Activated CD8-positive, alpha-beta memory T cell treated with anti-CD3 and anti-CD28 coated beads, Interleukin-2, amount 50 U/mL, for 4 hours (primary cell): ENCODE measurements at places on chromosomes 5 and 9.

DNA sequence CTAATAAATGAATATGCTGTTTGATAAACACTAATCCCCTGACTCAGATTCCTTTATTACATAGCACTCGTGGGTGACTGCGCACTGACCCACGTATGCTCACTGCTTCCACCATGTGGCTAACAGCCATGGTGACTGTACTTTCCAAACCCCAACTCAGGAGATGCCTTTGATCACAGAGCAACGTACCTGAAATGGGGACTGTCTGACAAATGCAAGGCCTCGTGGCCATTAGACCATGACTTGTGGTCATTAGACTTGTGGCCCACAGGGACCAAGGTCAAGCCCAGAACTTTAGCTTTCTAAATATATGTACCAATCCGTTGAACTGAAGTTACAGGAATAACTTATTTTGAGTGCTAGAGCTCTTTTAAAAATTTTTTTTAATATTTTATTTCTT, 46.6 kb downstream of the CYFIP2 start:
- peak; percentile 63 for DNase-seq

DNA sequence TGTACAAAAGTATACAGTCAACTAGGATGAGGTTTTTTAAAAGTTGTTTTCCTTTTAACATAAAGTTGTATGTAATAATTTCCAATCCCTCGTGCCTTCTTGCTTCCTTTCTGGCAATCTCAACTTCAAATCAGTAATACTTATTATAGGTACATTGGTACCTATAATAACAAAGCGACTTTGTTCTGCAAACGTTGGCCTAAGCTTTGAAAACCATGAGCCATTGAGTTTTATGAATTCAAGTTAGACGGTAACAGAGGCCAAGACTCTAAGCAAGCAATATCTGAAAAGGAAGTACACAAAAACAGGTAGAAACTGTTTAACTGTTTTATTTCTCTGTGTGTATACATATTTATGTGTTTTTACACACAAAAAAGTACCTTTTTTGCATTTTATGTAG, 135.2 kb upstream of the GRHPR start:
- DNase-seq, result no peak

DNA sequence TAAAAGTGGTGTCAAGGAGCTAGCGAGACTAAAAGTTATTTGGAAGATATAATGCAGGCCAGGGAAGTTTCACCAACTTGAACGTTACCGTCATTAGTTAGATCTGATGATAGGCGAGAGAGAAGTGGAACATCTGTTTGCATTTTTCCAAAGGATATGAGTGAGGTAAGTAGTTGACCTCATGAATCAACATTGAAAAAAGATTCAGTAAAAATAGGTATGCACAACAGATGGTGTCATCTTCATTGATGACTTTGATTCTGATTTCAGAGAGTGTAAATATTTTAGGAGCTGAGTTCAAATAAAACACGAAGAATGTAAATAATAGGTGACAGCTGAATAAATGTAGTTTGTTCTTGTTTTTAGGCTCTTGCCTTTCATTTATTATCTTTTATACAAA, 998.9 kb upstream of the CDH6 start:
- DNase-seq, result no peak

GRCh38 chr5:178644826-178645545, 18.1 kb upstream of the CLK4 start:
- no peak for DNase-seq

- no peak for DNase-seq
Measured at GRCh38 chr5:74864823-74865222, 1.4 kb downstream of the FAM169A start.

DNA sequence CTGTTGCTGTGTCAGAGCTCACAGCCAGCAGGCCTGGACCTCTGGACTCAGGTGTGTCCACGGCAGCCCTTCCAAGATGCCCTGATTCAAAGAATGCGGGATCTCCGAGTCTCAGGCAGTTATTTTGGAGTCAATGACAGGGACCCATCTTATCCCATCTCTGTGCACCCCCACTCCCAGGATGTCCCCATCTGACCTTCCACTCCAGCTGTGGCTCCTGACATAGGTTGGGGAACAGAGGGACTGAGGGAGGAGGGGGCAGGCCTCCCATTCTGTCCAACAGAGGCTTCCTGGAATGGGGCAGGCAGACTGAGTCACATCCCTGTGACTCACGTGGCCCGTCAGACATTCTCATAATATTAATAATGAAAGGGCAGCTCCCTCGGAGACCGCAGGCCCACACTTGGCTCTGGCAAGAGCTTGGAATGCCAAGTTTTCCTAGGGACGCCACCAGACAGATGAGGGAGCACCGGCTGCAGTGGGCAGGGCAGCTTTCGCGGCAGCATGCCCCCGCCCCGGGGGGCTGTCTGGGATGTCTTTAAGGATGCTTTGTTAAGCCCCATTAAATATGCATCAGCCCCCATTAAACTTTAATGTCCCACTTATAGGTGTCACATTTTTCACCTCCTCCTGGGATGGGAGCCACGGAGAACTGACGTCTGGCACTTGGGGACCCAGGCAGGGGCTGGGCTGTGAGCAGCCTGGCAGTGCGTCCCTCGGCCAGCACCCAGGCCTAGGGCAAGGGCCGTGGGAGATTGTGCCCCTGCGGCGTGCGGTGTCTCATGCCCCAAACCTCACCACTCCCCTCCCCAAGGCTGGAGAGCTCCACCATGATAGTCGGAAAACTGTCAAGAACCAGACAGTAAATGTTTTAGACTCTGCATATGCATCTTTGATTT, 23.6 kb upstream of the FIBCD1 start:
- no peak for DNase-seq

DNA sequence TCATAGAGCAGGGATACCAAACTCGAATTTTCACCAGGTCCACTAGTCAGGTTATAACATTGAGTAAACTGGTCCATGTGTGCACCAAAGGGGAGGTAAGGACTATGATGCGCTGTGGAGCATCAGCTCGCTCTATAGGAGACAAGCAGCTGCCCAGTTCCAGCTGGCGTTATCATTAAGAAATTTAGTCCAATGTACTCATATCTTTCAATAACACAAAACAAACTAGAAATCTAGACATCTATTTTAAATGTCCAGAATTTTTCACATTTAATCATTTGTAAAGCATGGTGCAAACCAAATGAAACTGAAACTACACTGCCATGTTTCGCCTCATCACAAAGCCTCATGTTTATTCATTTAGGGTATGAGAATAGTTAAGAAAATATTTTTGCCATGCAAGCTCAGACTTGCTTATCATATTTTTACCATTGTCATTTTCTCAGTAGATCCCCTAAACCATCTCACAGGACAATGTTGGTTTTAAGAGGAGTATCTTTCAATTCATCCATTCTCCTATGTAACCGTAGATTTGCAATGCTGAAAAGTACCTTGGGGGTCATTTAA, 50.9 kb downstream of the ZNF474 start:
- no peak for DNase-seq

GRCh38 chr5:28766565-28767158, 1728.3 kb upstream of the CDH9 start:
- DNase-seq, result no peak

DNA sequence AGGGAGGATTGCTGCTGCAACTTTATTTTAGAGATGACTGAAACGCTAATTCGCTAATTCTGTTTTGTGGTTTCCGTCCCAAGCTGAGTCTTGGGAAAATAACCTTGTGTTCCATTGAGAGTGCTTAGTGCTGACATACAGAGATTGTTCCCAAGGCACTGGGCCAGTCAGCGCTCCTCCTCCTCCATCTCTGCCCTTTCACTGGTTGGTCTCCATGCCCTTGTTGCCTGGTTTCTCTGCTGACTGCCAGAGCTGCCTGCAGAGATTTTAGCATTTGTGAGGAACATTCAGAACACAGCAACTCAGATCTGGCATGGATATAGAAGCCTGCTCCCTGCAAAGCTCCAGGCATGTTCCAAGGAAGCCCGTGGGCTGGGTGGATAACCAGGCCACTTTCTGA, 126.0 kb upstream of the IRX2 start:
- no peak for DNase-seq

GRCh38 chr5:142445266-142445665, 120.4 kb upstream of the SPRY4 start:
- DNase-seq, result no peak

DNA sequence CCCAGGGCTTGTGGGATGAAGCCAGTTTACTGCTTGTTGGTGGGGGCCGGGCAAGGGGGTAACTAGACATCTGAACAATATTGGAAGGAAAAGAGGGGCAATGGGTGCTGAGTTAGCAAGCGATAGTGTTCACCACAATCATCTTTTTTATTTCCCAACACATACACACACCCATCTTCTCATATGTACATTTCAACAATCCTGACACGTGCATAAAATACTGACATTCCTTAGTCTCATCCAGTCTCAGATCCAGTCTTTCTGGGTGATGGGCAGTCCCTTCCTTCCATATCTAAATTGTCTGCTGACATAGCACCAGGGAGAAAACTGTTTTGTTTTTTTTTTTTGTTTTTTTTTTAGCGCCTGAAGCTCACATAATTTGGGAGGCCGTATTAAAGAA, 333.6 kb upstream of the TRPC7 start:
- DNase-seq, result no peak

DNA sequence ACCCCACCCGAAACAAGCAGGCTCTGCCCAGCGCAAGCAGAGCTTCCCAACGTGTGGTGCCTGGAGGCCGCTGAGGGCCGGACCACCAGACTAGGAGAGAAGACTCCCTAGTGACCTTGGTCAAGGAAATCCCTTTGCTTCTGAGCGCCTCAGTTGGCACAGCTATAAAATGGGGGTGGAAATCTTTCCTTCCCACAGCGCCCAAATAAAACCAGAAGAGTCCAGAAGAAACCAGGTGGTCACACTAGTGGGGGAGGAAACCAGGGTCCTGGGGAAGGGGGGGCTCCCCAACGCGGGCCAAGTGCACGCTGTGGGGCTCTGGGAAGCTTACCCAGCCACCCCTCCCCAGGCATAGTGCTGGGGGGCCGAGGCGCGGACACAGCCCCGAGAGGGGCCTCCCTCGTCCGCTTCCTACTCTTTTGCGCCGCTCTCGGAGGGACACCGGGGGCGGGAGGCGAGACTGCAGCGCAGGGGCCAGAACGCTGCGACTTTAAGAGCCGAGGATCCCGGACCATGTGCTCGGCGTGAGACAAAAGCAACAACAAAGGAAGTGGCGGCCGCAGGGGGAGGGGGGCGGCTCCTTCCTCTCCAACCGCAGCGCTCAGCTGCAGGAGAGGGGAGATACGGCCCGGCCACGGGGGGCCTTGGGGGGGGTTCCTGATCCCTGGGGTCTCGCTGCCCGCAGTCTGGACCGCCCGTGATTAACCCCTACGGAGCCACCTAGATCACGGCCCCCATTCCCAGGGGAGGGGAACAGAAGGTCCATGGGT, 885 bp downstream of the RNF44 start:
- DNase-seq, result peak; percentile 80

- no peak for DNase-seq
Measured at GRCh38 chr5:92923885-92924284, 657.1 kb downstream of the NR2F1-AS1 start.

DNA sequence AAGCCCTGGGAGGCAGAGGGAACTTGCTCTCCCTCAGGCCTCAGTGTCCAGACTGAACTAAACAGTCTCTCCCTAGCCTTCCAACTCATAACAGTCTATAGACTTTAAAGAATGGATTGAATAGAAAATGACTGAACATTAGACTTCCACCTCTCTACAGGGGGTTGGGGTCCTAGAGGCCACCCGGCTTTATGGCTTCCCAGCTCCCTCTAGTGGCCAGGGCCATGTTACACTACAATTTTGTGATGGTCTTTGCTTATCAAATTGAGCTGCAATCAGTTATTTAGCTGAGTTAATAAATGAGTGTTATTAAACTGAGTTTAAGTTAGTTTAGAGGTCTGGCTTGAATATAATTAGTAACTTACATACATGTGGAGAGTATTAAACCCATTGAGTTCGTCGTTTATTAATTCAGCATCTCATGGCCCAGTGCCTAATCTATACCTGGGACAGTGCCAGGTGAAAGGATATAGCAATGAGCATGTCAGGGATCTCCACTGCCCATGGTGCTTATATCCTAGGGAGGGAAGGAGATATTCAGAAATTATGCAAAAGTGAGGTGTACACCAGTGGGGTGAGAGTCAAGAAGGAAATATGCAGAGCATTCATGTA, 105.2 kb downstream of the SH3TC2 start:
- DNase-seq, result peak; percentile 50

- DNase-seq, result no peak
Measured at GRCh38 chr9:16693616-16694015, 176.9 kb downstream of the BNC2 start.

- DNase-seq, result no peak
Measured at GRCh38 chr9:117234103-117234502, 180.8 kb downstream of the ASTN2 start.

DNA sequence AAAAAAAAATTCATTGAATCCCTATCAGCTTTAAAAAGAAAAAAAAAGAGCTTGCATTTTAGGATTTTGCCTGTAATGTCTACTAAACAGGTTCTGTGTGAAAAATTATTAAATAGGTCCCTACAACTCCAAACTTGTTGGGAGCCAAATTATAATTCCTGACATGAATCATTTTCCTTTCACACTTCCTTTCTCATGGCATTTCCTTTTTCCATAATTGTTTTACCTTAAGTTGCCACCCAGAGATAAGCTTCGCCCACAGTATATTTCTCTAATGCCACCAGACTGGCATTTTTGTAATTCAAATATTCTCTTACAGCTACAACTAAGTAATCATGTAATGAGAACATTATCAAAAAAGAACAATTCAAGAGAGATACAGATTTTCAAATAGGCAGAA, 348.8 kb downstream of the EFNA5 start:
- DNase-seq, result no peak

DNA sequence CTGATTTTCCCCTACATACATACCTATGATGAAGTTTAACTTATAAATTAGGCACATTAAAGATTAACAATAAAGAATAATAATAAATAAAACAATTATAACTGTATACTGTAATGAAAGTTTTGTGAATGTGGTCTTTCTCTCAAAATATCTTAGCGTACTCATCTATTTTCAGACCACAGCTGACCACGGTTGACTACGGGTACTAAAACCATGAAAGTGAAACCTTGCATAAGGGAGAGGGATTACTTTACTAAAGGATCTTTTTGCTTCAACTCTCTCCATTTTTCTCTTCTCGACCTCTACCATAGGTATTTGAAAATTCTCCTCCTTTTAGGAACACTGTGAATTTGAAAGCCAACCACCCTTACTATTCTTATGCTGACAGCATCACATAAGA, 475.5 kb downstream of the CETN3 start:
- DNase-seq, result no peak

- no peak for DNase-seq
Measured at GRCh38 chr5:141419074-141419880, 1.6 kb upstream of the PCDHGA11 start.

DNA sequence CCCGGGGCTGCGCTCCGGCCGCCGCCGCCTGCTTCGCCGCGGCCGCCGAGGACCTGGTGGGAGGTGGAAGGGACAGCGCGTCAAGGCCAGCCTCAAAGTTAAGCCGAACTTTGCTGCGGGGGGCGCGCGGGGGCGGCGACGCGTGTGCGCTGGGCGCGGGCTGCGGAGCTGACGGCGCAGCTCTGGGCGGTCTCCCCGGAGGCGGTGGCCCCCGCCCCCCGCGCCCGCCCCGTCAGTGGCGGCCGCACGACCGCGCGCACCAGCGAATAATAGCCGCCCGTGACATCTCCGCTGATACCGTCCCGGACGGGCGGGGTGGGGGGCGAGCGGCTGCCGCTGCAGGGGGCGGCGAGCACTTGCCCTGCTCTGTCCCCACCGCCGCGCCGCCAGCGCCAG, 579 bp upstream of the FAM78A start:
- DNase-seq, result peak; percentile 49
